DMS79 treated with DMSO at 0.1 percent for 48 hours (cell line): ENCODE measurements at places on chromosomes 12 and 14.

GRCh38 chr14:100200311-100200710 is 38.6 kb upstream of the YY1 start:
- DNase-seq: no peak

DNA sequence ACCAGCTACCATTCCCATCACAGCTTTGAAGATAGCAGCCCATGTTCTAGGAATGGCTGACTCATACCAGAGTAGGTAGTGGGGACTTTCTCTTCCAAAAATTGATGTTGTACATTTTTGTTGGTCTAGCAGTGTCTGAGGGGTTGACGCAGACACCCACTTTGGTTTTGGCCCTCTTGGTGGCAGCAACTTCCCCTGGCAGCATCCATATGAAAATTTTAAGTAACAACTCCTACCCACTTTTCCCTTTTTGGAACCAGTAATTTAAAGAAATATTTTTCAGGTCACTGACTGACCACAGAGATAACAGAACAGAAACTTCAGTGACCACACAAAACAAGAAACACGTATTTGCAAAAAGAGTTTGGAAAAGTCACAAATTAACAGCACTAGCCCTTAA is 162.0 kb upstream of the TMCC3 start:
- no peak for DNase-seq

DNA sequence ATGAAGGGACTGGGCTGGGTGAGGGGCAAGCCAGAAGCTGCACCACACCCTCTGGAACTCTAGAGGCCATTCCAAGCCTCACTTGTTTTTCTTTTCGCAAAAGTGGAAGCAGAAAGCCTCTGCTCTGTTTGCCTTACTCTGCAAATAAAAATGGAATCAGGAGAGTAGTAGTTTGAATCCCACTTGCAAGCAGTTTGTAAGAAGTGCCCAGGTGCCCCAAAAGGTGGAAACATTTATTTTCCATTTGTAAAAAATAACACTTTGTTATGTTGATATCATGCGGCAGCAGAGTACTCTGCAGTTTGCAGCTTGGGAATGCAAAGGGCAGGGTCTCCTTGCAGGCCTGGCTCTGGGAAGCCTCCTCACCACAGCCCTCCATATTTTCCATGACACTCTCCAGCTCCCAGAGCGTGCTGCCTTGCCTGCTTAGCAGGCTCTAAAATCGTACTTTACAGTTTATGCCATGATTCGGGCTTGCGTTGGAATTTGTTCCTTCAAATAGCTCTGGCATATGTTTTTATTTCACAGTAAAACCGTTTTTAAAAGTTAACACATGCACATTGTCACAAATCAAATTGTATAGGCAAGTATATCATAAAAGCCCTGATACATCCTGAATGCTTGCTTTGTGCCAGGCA is 20.0 kb downstream of the TUNAR start:
- DNase-seq: no peak

DNA sequence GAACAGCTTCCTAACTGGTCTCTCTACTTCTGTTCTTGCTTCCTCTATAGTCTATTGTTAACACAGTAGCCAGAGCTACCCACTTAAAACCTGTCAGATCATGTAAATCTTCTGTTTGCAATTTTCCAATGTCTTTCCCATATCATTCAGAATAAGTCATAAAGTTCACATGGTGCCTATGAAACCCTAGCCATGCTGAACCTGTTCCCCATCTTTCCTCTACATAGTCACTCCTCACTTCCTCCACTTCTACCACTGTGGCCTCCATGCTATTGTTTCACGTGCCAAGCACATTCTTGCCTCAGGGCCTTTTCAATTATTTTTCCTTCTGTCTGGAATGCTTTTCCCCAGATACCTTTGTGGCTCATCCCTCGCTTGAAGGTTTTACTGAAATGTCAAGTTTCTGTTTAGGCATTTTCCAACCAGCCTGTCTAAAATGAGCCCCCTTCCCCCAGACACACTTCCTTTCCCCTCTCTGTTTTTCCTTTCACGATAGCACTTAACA is 132.1 kb downstream of the DYRK2 start:
- DNase-seq: no peak

- no peak for DNase-seq
These were observed 346.2 kb upstream of the STXBP6 start for GRCh38 chr14:25396128-25396527.

DNA sequence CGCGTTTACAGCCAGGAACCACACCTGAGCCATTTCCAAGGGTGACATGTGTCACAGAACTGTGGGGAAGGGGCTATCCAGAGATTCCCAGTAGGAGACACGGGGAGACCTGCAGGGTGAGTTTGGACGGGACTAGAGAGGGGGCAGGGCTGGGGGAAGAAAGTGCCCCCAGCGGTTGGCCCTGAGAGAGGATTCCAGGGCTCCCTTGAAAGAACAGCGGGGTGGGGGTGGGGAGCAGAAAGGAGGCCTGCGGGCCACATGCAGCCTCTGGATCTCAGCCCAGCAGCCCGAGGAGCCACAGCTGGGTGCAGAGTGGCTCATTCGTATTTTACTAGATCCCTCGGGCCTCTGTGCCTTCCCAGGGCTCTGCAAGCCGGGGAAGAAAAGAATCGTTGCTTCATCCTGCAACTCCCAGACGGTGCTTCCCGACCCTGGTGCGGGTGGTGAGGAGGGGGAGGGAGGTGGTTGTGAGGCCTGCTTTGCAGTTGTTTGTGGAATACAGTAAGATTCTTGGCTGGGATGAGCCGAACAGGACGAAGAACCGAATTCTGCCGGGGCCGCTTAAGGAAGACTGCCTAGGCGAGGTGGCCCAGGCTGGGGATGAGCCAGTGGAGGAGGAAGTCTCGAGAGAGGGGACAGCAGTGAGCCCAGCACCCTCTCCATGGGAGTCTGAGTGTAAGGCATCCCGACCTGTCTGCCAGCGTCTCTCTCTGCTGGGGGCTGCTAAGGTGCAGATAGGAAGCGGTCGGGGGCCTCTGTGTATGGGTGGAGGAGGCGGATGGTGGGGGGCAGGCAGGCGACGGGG is 36.1 kb upstream of the ANKRD9 start:
- no peak for DNase-seq

DNA sequence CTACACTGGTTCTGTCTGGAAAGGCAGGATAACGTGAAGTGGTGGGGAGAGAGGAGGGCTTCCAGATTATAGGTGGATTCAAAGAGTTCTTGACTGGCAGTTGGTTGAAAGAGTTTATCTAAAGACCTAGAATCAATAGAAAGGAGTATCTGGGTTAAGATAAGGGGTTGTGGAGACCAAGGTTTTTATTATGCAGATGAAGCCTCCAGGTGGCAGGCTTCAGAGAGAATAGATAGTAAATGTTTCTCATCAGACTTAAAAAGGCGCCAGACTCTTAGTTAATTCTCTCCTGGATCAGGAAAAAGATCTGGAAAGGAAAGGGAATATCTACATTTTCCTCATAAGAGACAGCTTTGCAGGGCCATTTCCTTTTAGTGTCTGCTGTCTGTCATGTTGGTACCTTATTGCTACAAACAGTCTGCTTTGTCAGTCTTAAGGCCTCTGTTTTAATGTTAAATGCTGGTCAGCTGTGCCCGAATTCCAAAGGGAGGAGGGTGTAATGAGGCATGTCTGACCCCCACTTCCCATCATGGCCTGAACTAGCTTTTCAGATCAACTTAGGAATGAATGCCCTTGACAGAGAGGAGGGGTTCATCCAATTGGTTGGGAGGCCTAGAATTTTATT is 401.3 kb downstream of the FUT8 start:
- no peak for DNase-seq

- DNase-seq: no peak
These were observed 10.9 kb downstream of the NOC4L start for GRCh38 chr12:132154941-132155770.

- DNase-seq: no peak
These were observed 7.1 kb upstream of the WASHC4 start for GRCh38 chr12:105100207-105100985.

GRCh38 chr14:54102530-54102929 is 145.9 kb upstream of the BMP4 start:
- DNase-seq: no peak

DNA sequence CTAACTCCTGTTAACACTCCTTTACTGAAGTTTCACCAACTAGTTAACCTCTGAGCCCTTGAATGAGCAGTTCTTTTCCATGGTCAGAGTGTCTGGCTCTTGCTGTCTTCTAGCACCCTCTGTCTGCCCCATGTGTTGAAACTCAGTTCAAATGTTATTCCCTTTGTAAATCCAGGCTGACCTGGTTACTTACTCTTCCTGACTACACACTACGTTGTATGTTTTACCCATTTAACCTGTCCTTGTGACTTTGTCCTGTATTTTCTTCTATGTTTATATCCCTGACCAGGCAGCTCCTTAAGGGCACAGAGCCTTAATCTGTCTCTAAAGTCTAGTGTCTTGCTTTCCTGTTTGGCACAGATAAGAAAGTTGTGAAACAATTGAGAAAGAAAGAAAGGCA is 389.0 kb upstream of the RPL10L start:
- DNase-seq: peak; percentile 6

- DNase-seq: no peak
These were observed 155.8 kb downstream of the TPH2 start for GRCh38 chr12:72094490-72094889.

- no peak for DNase-seq
These were observed 88.5 kb downstream of the PPM1H start for GRCh38 chr12:62846491-62846890.

DNA sequence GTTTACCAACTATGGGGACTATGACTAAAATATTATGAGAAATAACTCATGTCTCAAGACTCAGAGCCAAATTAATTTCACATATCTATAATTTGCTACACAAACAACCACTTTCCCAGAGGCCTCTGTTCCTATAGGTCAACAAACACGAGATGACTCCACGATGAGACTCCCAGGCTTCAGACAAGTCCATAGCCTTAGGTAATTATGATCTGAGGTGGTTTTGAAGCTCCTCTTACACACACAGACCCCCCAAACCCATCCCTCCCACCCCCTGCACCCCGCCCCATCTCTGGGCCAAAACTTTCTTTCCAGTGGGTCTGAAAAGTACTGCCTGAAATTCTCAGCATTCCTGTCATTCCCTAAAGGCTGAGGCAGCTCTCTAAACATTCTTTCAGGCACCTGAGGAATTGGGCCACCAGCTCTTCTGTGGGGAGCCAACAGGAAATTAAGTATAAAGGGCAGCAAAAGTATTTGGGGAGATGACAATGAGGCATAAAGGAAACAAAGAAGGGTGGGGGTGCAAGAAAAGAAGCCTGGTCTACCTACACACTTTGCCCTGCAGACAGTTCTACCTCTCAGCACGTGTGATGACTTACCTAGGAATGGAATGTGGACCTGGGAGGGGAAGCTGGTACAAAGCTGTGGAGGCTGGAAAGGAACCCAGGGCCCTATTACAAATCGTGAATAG is 143.6 kb downstream of the PAWR start:
- DNase-seq: no peak

GRCh38 chr12:124914392-124915238 is at the start of gene UBC:
UBC (minus strand) TSS chr12:124914650; CDS start chr12:124913771, 879 bp downstream.
- no peak for DNase-seq

GRCh38 chr12:29782285-29782870 is 1.4 kb downstream of the TMTC1 start:
- DNase-seq: peak; percentile 9

DNA sequence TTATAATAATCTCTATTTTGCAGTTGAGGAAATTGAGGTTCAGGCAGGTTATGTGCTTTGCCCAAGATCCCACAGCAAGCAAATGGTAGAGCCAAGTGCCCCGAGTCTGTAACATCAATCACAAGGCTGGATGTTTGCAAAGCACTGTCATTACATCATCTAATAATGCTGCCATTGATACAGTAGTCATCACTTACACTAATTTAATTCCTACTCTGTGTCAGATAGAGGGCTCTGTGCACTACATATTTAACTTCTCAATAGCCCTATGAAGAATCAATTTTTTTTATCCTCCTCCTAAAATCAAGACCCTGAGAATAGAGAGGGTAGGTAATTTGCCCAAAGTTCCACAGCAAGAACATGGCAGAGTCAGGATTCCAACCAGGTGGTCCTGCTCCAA is 178.1 kb upstream of the VASH1 start:
- no peak for DNase-seq

DNA sequence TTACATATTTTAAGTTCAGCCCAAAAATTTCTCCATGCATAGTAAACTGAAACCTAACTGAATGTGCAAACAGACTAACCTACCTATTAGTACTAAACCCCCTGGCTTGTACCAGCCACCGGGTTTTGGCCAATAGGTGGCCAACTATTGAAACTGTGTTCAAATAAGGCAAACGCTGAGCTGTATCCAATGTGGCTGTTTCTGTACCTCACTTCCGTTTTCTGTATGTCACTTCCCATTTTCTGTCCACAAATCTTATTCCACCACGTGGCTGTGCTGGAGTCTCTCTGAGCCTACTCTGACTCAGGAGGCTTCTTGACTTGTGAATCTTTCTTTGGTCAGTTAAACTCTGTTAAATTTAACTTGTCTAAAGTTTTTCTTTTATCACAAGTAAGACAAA is 6.0 kb upstream of the FBXO34 start:
- DNase-seq: no peak

DNA sequence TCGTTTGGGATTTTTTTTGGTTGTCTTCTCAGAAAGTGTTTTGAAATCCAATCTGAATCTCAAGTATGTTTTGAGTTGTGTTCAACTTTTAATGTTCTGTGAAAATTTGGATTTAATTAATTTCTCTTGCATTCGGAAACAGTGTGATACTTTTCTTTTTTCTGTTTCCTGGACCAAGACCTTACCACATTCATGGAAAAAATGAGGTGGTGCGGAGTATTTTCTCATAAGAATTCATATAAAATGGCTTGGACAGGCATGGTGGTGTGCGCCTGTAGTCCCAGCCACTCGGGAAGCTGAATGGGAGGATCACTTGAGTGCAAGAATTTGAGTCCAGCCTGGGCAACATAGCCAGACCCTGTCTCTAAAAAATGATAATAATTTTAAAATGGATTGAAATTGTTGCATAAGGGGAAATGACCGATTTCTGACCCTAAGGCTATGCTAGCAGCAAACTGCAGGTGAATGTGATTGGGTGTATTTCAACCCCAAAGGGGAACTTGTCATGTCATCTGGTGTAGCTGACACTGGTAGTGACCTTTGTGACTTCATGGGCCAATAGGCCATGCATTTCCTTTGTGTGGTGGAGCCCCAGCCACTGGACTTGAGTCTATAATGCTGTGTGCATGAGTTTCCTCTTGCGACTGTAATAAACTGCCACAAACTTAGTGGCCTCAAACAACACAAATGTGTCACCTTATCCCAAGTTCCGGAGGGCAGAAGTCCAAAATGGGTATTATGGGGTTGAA is 123.5 kb upstream of the RFLNA start:
- no peak for DNase-seq

GRCh38 chr12:115070313-115070712 is 386.3 kb upstream of the TBX3 start:
- DNase-seq: no peak

- DNase-seq: no peak
These were observed 4.5 kb upstream of the TNFRSF1A start for GRCh38 chr12:6346235-6346832.

GRCh38 chr14:102909911-102910310 is 12.6 kb upstream of the AMN start:
- no peak for DNase-seq

- no peak for DNase-seq
These were observed 129.6 kb downstream of the AKAP6 start for GRCh38 chr14:32458720-32459119.
